ENCODE measurements at places on chromosomes 11 and 22.

DNA sequence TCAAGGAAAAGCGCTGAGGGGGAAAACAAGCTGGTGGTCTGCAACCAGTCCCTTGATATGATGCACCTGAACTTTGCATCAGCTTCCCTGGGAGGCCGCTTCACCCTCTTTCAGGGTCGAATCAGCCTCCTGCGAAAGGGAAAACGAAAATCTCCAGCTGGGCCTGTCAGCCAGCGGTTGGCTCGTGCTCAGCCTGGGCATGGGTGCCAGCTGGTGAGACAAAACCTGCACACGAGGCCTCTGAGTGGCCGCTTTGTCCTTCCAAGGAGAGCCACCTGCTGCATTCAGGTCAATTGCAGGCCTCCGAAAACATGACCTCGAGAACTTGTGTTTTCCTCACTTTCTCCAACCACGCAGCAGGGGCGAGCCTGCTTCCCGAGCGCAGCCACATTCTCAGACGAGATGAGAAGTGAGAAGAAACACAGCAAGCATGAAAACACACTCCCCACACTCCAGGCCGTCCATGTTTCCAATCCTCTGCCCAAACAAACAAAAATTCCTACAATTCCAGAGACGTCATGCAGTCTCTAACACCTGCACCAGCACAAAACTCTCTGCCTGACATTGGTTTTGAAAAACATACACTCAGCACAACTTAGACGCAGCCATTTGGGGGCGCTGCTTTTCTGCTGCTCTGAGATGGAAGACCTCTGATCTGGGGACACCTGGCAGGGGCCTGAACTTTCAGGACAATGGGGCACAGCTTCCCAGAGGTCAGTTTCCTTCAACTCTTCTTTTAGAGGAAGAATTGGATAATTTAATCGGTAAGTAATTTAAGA, 77.1 kb downstream of the DHCR7 start:
- no peak for DNase-seq

DNA sequence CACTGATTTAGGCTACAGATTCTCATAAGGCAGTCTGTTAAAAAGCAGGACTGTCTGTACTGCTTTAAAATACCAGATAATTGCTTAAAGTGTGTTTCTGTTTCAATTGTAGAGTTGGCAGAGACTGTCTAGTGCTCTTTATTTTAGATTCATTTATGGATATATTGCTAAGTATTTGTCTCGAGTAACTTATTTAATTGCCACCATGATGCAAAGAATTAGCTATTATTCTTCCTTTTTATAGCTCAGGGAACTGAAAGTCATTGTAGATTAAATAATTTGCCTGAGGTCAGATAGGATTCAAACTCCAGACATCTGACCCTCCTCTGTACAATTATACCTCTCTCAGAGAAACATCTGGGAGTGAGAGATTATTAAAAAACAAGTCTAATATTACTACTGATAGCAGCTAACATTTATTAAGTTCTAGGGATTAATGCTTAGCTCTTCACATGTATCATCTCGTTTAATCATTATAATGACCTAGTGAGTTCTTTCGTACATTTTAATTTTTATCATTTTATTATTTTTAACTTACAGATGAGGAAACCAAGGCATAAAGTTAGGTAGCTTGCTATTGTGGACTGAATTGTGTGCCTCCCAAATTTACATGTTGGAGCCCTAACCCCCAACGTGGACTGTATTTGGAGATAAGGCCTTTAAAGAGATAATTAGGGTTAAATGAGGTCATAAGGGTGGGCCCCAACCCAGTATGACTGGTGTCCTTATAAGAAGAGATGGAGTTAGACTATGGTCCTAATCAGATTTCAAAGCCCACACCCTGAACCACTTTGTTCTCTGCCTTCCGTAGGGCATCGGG, 19.7 kb upstream of the RAG2 start:
- no peak for DNase-seq

DNA sequence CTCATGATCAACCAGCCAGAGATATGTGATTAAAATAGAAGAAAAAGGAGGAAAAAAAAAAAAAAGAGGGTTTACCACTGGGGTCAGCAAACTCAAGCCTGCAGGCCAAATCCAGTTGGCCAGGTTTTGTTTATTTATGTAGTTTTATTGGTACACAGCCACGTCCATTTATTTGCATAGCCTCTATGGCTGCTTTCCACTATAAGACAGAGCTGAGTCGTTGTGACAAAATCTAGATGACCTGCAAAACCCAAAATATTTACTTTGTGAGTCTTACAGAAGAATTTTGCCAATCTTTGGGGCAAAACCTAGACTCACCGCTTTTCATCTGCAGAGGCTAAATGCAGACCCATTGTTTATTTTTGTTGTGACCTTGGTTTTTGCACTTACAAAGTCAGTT, 87.1 kb downstream of the TENM4 start:
- DNase-seq, result no peak

GRCh38 chr22:45157907-45158306, 5.8 kb upstream of the NUP50 start:
- DNase-seq, result no peak

DNA sequence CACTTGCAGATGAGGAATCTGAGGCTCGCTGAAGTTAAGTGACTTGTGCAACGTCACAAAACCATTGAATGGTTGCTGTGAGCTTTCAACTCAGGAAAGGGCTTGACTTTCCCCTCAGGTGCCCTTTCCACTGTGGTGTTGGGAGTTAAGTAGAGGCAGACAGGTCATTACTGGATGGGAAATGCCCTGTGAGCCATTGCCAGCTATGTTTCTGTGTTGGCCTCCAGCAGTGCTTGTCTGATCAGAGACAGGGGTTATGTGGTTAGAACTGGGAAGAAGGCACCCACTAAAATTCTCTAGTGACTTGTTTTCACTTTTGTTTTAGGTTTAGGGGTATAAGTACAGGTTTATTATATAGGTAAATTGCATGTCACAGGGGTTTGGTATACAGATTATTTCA, 96.6 kb downstream of the FDX1 start:
- DNase-seq, result no peak

DNA sequence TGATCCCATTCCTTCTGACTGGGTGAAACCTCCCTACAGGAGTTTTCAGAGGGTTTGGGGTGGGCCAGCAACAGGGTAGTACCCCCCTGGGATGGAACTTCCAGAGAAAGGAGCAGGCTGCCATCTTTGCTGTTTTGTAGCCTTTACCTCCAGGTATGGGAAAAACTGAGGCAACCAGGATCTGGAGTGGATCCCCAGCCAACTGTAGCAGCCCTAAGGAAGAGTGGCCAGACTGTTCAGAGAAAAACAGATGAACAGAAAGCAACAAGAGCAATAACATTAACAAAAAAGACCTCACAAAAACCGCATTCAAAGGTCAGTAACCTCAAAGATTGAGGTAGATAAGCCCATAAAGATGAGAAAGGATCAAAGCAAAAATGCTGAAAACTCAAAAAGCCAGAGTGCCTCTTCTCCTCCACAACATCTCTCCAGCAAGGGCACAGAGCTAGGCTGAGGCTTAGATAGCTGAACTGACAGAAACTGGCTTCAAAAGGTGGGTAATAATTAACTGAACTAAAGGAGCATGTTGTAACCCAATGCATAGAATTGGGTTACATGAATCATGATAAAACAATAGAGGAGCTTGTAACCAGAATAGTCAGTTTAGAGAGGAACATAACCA, 1288.6 kb upstream of the CNTN5 start:
- no peak for DNase-seq
